ENCODE measurements at places on chromosomes 1 and 21. TPM values are rescaled to one million over a fixed set of nuclear protein-coding genes. Genes with fewer than 3 reads are reported as not detected.

The CHIA gene
- not detected for total RNA-seq

The OR2L8 gene
- total RNA-seq: 0.44 TPM

The ZC3H11A gene
- 117 TPM for total RNA-seq

The UBE2U gene
- not detected for total RNA-seq

The RGSL1 gene
- not detected for total RNA-seq

The SYTL1 gene
- 159 TPM for total RNA-seq

All from B cell (primary cell).